ENCODE measurements at places on chromosomes 12 and 14.

- DNase-seq = no peak
Observed at GRCh38 chr14:75518625-75519024, 3.6 kb upstream of the BATF start.

GRCh38 chr14:91987192-91987591, 39.7 kb upstream of the FBLN5 start:
- no peak for DNase-seq

DNA sequence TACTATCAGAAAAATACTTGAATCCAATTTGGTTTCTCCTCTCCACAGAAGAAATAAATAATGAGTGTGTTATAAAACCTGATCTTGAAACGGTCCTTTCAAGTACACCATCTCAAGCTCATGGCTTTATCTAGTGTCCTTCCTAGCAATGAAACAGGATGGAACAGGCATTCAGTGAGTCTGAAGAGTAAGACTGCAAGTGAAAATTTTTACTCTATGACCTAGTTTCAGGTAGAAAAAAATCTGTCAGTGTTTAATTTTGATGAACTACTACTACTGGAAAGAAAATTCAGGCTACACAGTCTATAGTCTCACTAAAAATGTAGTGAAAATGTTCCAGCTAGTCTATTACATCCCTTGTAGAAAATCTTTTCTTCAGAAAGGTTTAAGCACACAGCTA, 7.7 kb downstream of the CBX5 start:
- no peak for DNase-seq

- no peak for DNase-seq
Observed at GRCh38 chr12:79086541-79087296, 222.1 kb downstream of the SYT1 start.

DNA sequence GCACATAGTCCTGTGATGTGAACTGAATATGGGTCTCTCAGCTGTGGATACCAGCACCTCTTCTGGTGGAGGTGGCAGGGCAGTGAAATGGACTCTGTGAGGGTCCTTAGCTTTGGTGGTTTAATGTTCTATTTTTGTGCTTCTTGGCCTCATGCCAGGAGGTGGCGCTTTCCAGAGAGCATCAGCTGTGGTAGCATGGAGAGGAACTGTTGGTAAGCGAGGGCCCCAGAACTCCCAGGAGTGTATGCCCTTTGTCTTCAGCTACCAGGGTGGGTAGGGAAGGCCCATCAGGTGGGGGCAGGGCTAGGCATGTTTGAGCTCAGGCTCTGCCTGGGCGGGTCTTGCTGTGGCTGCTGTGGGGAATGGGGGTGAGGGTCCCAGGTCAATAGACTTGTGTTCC, 241.7 kb downstream of the AEBP2 start:
- no peak for DNase-seq

DNA sequence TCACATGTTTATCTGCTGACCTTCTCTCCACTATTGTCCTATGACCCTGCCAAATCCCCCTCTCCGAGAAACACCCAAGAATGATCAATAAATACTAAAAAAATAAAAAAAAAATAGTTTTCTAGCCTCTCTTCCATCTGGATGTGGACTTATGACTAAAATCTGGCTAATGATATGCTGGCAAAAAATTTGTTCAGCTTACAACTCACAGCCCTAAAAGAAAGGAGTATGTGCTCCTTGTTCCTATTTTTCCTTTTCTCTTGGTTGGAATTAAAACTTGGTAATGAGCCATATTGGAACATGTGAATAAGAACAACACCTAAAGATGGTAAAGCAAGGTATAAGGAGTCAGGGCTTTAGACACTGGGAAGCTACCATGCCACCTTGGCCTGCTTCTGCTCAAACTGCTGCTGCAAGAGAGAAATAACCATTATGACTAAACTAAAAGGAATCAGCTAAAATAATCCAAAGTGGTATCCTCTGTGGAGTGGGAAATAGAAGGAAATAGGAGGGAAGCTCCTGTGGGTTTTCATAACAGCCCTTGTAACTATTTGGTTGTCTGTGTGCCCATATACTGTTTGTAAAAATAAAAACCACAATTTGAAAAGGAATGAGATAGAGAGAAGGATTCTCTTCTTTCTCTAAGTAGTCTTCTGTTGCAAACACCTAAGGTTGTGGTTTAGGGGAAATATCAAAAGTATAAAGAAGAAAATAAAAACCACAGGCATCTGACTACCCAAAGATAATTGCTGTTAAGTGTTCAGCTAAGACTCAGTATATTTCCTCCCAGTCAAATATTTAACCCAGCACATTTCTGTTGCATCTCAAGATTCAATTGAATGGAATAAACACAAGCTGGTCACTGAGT, 53.8 kb downstream of the SDR9C7 start:
- no peak for DNase-seq

DNA sequence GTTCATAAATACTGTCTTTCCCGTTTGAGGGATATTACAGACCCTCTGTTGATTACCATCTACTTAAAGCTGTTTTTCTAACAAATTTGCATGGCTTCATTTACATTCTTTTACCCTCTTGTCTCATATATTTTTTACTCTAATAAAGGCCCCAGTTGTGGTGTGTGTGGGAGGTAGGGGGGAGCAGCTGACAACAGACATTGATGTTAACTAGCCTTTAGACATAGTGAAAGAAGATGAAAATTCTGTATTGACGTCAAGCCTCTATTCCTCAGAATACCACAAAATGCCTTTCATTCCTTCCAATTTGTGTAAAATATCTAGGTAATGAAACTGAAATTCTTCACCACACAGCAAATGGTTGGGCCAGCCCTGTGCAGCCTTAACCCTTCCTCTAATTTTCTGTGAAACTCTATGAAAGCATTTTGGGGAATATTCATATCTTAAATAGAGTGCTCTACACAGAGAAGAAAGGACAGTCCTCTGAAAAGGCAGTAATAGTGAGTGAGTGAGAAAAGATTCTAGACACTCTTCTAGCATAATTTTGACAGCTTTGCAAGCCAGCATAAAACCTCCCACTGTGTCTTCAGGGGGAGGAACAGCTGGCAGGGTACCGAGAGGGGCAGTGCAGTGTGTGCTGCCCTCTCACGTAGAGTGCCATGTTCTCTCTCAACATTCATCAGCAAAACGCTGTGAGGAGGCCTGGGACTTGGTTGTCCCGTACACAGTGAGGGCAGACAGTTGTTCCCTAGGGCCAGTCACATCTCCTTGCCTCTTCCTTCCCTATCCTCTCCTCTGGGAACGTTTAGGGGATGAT, 20.1 kb upstream of the CERS5 start:
- no peak for DNase-seq

Data from T1000 (cell line).